ENCODE measurements at places on chromosomes 12 and 14. TPM values are rescaled to one million over a fixed set of nuclear protein-coding genes. Genes with fewer than 3 reads are reported as not detected.

LRRC9 gene
- total RNA-seq = not detected

ESPL1 gene
- total RNA-seq = 8.7 TPM

CELA1 gene
- not detected for total RNA-seq

NRIP2 gene
- 31.6 TPM for total RNA-seq

MYH6 gene
- total RNA-seq = not detected

ST8SIA1 gene
- total RNA-seq = 0.63 TPM

DNA sequence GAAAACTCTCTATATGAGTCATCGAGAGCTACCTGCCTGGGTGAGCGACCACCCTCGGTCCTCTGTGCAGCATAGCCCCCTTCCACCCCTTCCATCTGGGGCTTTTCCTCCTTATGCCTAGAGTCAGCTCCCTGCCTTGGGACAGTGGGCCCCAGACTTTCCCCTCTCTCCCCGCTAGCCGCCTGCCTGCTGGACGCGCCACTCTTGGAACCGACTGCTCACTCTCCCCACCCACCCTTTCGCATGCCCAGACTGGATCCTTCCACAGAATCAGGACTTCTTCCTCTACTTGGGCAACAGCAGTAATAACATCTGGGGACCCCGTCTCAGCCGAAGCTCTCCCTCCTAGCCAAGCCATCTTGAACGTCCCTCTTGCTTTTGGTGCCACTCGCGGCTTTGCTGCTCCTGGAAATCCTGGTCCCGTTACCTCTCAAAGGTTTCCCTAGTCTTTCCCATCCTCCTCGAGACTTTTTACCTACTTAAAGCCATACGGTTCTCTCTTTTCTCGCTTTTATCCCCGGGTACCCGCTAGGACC, 671 bp downstream of the ESYT1 start:
- no peak for DNase-seq
- no peaks in the 10 kb centered on the region for H3K27me3 ChIP-seq
- H3K4me3 ChIP-seq = peak overlapping the region; percentile 87
- peaks cover 39% of the 10 kb centered on the region for H3K36me3 ChIP-seq

- no peak overlapping the region for H3K27ac ChIP-seq
- no peak for DNase-seq
- H3K36me3 ChIP-seq = peaks cover 18% of the 10 kb centered on the region
- no peaks in the 10 kb centered on the region for H3K27me3 ChIP-seq
- no peak overlapping the region for H3K4me3 ChIP-seq
These were observed 43.9 kb upstream of the IQSEC3 start for GRCh38 chr12:22530-23201.

DNA sequence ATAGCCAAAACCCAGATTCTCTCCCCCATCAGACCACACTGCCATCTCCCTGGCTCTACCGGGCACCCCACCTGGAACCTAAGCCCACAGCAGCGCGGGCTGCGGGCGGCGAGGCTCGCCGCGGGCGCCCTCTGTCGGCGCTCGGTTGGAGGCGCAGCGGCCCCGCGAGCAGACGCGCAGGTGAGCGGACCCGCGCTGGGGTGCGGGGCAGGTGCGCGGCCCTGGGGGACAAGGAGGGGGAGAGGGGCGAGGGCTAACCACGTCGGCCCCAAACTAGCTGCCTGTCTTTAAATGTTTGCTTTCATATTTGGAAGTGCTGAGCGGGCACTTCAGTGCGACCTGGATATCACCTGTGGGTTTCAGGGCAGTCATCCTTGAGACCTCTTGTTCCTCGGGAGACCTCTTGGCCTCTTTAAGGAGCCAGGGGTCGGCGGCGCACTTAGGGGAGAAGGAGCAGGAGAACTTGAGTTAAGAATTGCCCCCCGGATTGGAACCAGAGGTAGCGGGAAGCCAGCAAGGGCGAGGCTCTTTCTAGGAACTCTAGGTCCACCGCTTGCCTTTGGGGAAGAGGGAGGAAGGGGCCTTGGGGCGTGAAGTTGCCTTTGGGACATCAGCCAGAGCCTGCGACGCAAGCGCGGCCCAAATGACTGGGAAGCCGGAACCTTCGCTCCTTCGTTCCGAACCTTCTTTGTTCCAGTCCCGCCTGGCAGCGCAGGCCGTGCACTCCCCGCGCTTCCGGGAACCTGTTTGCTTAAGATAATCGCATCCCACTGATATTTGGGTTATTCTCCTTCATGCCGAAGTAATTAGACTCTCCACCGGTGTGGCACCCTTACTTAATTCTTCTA, 78.7 kb downstream of the NEDD1 start:
- no peaks in the 10 kb centered on the region for H3K36me3 ChIP-seq
- no peaks in the 10 kb centered on the region for H3K27me3 ChIP-seq
- peak overlapping the region; percentile 30 for H3K4me3 ChIP-seq
- DNase-seq = no peak
- H3K27ac ChIP-seq = no peak overlapping the region
- H3K4me1 ChIP-seq = no peaks in the 10 kb centered on the region

DNA sequence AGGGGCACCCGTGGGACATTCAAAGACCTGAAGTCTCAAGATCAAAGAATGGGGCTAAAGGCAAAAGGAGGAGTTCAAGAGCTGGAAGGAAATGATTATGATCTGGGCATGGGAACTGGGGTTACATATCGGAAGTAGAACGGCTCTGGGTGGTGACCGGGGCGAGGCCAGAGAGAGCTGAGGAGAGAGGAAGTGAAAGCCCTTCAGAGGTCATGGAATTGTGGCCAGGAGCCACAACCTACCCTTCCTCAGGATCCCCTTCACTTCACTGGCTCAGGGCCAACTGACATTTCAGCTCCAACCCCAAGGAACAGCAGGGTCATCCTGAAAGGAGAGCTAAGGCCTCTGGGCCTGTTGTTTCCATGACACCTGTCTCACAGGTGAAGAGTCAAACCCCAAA, 57.8 kb downstream of the GALNT16 start:
- no peak for DNase-seq
- H3K36me3 ChIP-seq = no peaks in the 10 kb centered on the region
- no peaks in the 10 kb centered on the region for H3K27me3 ChIP-seq
- H3K4me3 ChIP-seq = no peak overlapping the region
- H3K4me1 ChIP-seq = peaks cover 9% of the 10 kb centered on the region

- no peaks in the 10 kb centered on the region for H3K27me3 ChIP-seq
- H3K36me3 ChIP-seq = no peaks in the 10 kb centered on the region
- no peak overlapping the region for H3K4me3 ChIP-seq
- no peaks in the 10 kb centered on the region for H3K4me1 ChIP-seq
These were observed 20.4 kb downstream of the SAV1 start for GRCh38 chr14:50647753-50648152.

DNA sequence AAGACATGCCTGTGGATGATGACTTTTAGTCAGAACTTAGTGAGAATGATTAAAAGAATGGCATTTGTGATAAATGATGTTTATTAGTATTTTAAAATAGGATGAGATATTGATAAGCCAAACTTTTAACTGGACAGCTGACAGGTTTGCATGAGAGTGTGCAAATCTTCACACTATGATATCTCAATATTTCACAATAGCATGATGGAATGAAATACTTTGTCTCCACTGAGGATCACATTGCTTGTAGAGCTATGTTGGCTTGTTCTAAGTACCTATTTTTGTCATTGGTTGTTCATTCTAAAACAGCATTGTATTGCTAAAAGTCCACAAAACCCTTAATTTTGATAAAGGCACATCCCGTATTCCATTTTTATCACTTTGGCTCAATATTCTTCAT, 322.1 kb downstream of the ACSS3 start:
- H3K27me3 ChIP-seq = no peaks in the 10 kb centered on the region
- no peaks in the 10 kb centered on the region for H3K4me1 ChIP-seq
- DNase-seq = no peak

DNA sequence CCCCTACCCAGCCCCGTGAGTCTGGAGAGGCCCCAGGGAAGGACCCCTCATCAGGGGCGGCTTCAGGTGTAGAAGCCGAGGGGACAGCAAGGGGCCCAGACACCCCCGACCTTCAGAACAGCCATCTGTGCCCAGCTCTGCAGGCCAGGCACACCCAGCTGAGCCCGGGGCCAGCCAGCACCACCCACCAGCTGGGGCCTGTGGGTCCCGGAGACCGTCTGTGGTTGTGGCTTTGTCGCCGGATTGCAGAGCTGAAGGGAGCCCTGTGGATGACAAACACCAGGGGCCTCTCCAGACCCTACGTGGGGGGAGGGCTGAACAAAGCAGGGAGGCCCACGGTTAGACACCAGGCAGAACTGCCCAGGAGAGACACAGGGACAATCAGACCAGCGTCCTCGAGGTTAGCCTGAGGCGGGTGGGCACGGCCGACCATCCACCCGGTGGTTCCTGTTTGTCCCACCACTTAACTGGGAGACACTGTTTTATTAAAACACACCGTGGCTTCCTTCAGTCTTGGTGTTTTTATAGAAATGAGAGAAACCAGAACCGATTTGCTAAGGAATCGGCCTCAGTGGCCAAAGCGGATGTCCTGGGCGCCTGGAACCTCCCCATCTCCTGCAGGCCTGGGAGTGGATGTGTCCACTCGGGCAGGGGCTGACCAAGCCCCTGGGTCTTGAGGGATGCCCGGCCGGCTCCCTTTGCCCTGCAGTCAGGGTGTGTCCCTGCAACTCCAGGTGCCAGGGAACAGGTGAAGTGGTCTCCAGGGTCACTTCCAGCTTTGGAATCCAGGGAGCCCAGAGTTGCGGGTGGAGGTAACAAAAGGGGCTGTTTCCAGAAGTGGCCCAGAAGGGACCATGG, 10.0 kb downstream of the C14orf180 start:
- peaks cover 3% of the 10 kb centered on the region for H3K27me3 ChIP-seq
- H3K36me3 ChIP-seq = no peaks in the 10 kb centered on the region
- H3K4me1 ChIP-seq = no peaks in the 10 kb centered on the region

DNA sequence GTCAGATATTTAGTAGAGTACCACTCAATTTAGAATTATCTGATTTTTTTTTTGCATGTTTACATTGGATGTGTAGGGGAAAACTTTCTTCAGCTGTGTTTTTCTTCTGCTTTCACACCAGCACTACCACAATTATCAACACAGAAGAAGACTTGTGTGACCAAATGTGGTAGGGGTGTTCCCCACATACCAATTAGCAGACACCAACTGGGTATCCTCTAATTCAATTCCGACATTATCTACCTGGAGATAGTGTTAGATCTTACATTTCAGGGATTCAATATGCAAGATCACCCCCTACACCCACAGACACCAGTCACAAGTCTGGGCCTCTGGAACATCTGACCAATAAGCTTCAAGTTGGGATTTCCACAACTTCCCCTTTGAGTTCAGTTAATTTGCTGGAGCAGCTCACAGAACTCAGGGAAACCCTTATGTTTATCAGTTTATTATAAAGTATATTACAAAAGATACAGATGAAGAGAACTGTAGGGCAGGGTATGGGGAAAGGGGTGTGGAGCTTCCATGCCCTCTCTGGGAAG, 4.1 kb upstream of the KLRG1 start:
- no peaks in the 10 kb centered on the region for H3K4me1 ChIP-seq
- no peaks in the 10 kb centered on the region for H3K27me3 ChIP-seq
- no peak overlapping the region for H3K27ac ChIP-seq
- DNase-seq = no peak
- H3K36me3 ChIP-seq = no peaks in the 10 kb centered on the region

DNA sequence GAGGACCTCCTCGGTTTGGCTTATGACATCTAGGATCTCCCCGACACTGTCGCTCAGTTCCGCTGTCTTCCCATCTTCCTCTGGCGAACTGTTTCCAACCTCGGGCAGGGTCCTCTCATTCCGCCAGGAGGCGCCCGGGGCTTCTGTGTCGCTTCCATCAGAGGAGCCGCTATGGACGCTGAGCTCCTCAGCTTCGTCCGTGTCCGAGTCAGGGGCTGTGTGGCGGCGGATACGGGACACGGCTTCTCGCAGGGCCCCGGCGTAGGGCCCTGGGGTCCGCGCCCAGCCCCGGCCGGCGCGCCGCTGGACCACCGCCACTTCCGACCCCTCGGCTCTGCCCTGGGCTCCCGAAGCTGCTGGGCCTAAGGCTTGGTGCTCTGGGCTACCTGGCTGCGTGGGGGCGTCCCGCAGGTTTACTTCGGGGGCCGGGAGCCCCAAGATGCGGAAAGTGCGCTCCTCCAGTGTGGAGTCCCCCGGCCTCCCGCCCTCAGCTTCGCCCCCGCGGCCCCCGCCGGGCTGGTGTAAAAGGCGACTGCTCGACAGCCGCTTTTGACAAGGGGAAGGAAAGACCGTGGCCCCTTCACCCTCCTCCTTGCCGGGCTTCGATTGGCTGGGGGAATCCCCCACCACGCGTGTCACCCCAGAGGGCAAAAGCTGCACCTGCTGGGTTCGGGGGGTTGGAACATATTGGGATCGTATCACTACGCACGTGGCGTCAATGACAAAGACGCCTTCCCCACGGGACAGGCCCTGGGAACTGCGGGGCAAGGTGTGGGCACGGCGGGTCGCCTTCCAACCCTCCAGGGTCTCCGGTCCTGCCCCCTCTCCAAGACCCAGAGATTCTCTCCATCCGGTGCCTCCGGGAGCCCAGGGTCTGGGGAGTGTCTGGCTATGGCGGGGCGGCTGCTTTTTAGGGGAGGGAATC, 2.1 kb downstream of the DDN start:
- DNase-seq = peak; percentile 59
- H3K36me3 ChIP-seq = no peaks in the 10 kb centered on the region
- peaks cover 89% of the 10 kb centered on the region for H3K27me3 ChIP-seq

DNA sequence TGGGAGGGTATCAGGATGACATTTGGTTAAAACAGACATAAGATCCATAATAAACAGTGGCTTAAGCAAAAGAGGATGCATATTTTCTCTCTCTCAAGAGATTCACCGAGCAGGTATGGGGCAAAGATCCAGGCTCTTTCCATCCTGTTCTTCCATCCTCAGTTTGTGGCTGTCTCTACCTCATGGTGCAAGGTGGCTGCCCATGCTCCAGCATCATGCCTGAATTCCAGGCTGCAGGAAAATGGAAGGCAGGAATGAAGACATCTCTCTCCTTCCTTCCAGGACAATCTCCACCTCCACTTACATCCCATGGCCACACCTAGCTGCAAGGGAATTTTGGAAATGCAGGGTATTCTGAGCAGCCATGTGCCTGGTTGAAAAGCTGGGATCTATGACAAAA, 136.0 kb downstream of the GLT1D1 start:
- H3K4me1 ChIP-seq = no peaks in the 10 kb centered on the region
- no peaks in the 10 kb centered on the region for H3K36me3 ChIP-seq
- H3K4me3 ChIP-seq = no peak overlapping the region
- no peak overlapping the region for H3K27ac ChIP-seq

GRCh38 chr14:26255213-26255612, 342.6 kb downstream of the NOVA1 start:
- H3K4me3 ChIP-seq = no peak overlapping the region
- H3K27me3 ChIP-seq = no peaks in the 10 kb centered on the region
- H3K27ac ChIP-seq = no peak overlapping the region
- no peak for DNase-seq

GRCh38 chr14:75568791-75569190, 9.6 kb upstream of the FLVCR2 start:
- no peak overlapping the region for H3K4me3 ChIP-seq
- no peak overlapping the region for H3K27ac ChIP-seq
- H3K36me3 ChIP-seq = no peaks in the 10 kb centered on the region
- no peak for DNase-seq
- H3K4me1 ChIP-seq = no peaks in the 10 kb centered on the region

DNA sequence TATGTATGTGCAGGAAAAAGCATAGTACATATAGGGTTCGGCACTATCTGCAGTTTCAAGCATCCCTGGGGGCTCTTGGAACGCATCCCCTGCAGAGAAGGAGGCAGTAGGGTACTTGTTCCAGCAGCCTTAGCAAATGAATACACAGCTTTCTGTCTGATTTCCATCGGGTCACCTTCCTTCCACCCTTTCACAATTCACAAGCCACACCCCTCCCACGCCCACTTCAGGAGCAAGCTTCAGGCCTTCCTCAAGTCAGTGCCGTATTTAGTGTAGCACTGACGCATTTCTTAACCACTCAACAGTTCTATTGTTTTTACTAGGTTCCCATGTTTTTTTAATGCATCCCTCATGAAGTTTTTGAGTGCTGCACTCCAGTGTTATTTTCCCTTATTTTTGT, 64.2 kb downstream of the CLMN start:
- DNase-seq = peak; percentile 47
- H3K4me3 ChIP-seq = no peak overlapping the region
- peaks cover 60% of the 10 kb centered on the region for H3K4me1 ChIP-seq
- no peak overlapping the region for H3K27ac ChIP-seq
- H3K36me3 ChIP-seq = no peaks in the 10 kb centered on the region

Measured in tibial nerve (tissue), 4 donors.